HT1080 (cell line): ENCODE measurements at places on chromosomes 2 and 18.

GRCh38 chr2:189916651-189917050, 132.4 kb downstream of the PMS1 start:
- no peak for DNase-seq

- DNase-seq, result no peak
Measured at GRCh38 chr2:96073170-96073775, 38.6 kb upstream of the GPAT2 start.

DNA sequence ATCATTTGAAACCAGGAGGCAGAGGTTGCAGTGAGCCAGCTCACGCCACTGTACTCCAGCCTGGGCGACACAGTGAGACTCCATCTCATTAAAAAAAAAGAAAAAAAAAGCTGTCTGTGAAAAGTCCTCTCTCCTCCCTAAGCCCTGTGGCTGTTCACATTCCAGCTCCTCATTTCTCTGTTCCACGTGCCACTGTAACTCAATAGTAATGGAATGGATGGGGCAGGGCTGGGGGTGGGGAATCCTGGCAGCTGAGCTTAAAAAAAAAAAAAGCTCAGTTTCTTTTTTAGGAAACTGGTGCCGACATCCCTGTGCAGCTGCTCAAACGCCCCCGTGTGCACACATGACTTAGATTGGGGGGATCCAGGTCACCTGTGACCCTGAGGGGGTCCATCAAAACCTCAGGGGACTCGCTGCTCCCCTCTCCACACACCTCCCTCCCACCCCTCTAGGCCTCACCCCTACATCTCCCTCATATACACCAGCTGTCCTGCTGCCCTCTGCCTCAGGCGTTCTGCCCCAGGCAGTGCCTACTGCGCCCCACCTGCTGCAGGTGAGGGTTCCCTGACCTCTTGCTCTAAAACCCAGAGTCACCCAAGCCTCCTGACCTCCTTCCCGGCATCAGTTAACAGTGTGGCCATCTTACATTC, 255.4 kb downstream of the AGAP1 start:
- DNase-seq, result no peak

DNA sequence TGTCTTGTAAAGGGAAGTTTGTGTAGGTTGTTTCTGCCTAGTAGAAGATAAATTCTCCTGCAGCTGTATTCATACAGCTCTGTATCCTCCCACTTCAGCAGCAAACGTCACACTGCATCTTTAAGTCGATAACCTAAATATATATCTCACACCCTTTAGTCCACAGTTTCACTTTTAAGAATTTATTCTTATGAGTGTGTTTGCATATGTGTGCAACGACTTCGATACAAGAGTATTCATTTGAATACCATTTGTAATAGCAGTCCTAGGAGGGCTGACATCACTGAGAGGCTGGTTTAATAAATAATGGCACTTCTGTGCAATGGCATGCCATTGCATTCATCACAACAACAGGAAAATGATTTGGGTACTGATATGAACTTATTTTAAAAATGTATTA, 63.8 kb upstream of the MSH6 start:
- DNase-seq, result no peak

GRCh38 chr2:69947325-69947931, 14.0 kb downstream of the ASPRV1 start:
- no peak for DNase-seq

DNA sequence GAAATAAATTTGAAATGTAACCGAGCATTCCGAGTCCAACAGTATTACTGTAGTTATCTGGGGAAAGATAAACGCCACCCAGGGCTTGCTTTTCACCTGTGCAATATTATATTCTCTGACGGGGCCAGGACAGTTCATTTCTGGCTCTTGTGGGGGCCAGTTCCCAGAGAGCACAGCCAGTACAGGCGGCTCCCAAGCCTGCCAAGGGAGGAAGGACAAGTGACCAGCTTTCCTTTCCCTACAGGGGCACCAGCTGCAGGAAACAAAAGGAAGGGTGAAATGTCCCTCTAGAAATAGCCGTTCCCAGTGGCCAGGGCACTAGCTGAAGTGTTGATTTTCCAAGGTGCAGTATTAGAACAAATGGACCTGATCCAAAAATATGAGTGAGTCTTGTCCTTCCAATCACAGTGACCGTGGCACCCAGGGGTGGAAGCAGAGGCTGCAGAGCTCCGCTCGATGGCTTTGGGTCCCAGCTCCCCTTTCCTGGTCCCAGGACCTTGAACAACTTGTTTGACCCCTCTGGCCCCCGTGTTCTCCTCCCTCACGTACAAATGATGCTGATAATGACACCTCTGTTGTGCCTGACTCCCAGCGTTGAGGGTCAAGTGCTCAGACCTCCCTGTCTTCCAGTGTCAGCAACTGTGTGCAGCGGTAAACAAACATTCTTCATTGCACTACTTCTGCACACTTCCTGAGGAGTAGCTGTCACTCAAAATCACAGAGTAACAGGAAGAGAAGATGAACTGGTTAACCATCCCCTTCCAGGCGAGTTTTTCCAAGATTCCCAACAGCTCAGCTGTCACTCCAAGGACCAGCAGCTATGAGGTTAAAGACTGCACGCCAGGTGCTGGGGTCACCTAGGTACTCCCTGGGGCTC, 40.9 kb downstream of the GYPC start:
- DNase-seq, result no peak

DNA sequence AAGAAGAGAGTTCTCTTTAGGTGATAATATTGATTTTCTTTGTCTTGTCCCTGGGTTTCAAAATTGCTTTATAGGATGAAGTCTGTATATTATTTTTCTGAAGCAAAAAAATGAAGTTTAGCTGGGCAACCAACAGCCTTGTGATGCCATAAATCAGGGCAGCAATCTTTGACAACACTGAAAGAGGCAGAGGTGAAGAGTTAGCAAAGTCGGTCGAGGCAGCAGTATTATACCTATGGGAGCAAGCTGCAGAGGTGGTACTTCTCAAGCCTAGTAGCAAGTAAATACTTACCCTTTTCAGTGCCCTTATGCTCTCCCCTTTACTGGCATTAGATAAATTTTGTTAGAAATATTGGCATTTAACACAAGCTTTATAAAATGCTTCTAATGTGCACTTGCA, 92.9 kb downstream of the NETO1 start:
- DNase-seq, result no peak

DNA sequence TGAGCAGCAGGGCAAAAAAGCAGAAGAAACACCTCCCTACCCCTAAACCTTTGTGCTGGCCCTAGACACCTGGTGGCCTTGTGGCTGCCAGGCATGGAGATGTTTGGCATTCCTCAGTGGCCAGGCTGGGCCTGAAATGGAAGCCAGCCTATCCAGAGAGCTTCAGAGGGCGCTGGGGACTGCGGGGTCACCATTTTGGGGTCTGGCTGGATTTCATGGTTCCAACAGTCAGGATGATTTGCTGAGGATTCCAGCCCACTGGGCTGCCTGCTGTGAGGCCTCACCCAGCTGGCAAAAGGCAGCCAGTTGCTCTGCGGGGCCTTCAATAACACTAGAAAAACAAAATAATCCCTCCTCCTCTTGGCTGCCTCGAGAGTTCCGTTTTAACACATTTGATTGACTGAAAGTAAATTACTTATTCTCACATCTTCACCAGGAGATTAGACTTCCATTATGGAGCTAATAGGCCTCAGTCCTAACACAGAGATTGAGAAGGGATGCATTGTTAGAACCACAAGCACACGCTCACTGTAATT, 154.1 kb downstream of the EN1 start:
- no peak for DNase-seq

DNA sequence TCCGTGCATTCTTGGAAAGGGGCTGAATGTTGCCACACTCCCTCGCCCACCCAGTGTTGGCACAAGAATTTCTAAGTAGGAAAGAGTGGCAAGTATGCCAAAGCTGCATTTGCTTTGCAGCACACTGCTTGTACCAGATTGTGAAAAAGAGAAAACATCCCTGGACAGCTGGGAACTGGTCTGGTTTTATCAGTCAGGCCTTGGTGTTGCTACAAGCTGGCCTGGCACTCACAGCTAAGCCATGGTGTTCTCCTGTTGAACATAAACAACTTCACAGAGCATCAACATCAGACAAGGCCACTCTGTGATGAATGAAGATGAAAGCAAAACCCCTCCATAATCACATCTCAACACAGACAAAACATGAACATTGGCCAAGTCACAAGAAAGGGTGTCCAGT, 4.2 kb upstream of the TRABD2A start:
- no peak for DNase-seq

DNA sequence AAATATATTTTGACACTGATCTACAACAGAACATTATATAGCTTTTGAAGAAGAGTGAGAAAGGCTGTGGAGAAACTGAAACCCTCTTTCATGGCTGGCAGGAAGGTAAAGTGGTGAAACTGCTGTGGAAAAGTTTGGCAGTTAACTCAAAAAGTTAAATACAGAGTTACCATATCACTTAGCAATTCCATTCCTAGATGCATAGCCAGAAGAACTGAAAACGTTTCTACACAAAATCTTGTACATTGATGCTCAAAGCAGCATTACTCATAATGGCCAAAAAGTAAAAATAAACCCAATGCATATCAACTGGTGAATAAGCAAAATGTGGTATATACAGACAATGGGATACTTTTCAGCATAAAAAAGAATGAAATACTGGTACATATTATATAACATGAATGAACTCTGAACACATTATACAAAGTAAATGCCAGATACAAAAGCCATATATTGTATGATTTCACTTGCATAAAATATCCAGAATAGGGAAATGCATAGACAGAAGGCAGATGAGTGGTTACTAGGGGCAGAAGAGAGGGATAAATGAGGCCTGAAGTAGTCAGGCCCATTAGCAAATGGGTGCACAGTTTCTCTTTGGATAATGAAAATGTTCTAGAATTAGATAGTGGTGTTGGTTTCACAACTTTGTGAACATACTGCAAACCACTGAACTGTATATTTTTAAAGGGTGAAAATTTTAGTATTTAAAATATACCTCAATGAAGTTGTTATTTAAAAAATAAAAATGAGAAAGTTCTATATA, 114.3 kb downstream of the DYM start:
- DNase-seq, result no peak
